ENCODE measurements at places on chromosomes 5 and 9. TPM values are rescaled to one million over a fixed set of nuclear protein-coding genes. Genes with fewer than 3 reads are reported as not detected.

DNA sequence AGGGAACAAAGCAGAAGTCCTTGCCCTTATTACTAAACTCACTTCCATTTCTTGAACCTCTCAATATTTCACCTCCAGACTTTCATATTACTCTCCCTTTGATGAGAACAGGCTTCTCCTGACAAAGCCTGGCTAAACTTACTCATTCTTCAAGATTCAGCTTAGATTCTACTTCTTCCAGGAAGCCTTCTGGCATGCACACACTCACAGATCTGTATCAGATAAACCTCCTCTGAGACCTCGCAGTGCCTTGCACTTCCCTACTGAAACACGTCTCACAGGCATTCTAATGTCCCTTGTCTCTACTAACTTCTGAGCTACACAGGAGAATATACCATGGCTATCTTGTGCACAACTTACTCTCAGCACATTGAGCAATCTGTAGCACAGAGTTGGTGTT is 16.6 kb upstream of the PAPPA start:
- no peak for DNase-seq

- DNase-seq, result no peak
These were observed 1662.4 kb upstream of the ACO1 start for GRCh38 chr9:30722065-30722464.

- DNase-seq, result no peak
These were observed 82.1 kb downstream of the GAPVD1 start for GRCh38 chr9:125343518-125344275.

The TTLL11 gene
- total RNA-seq, result 0.60 TPM

The IRX1 gene
- not detected for total RNA-seq

- DNase-seq, result no peak
These were observed 137.8 kb downstream of the GADD45G start for GRCh38 chr9:89742660-89743059.

- no peak for DNase-seq
These were observed 16.2 kb upstream of the PTGS1 start for GRCh38 chr9:122354536-122355199.

- no peak for DNase-seq
These were observed 340.3 kb downstream of the KDM4C start for GRCh38 chr9:7097785-7098752.

DNA sequence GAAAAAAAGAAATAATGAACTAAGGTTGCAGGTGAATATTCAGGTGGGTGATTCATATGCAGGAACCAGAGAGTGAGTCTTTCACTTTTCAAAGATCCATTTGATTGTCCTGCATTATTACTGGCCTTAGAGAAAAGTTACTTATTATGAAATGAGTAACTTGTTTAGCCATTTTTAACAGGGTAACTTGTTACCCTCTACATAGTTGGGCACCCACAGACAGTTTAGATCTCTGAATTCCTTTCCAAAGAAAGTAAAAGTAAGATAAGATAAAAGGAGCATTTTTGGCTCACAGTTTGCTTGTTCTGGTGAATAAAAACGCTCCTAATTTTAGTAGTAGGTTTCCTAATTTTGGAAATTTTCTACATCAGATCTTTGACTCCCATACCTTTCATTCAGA is 54.1 kb upstream of the DAB2 start:
- DNase-seq, result no peak

GRCh38 chr5:75017971-75018370 is 34.4 kb downstream of the GCNT4 start:
- DNase-seq, result no peak

GRCh38 chr9:88754886-88755285 is 219.9 kb downstream of the NXNL2 start:
- DNase-seq, result no peak

All from RPMI7951 (cell line).